ENCODE measurements at places on chromosomes 6 and 20. TPM values are rescaled to one million over a fixed set of nuclear protein-coding genes. Genes with fewer than 3 reads are reported as not detected.

Gene TMEM200A
- 0.33 TPM for polyA plus RNA-seq

Gene PPIL6
- 1.1 TPM for polyA plus RNA-seq

Gene MOCS3
- 3.5 TPM for polyA plus RNA-seq

Gene GSTA2
- not detected for polyA plus RNA-seq

Gene HLA-DRB1
- polyA plus RNA-seq, result 1,928 TPM

Gene AKAP12
- not detected for polyA plus RNA-seq

Gene COL19A1
- polyA plus RNA-seq, result 5.3 TPM
